ENCODE measurements at places on chromosomes 3 and 15. TPM values are rescaled to one million over a fixed set of nuclear protein-coding genes. Genes with fewer than 3 reads are reported as not detected.

- DNase-seq, result no peak
- H3K4me1 ChIP-seq, result no peaks in the 10 kb centered on the region
- no peak overlapping the region for H3K4me3 ChIP-seq
- H3K36me3 ChIP-seq, result no peaks in the 10 kb centered on the region
Observed at GRCh38 chr3:15875016-15875689, 77.4 kb upstream of the ANKRD28 start.

DNA sequence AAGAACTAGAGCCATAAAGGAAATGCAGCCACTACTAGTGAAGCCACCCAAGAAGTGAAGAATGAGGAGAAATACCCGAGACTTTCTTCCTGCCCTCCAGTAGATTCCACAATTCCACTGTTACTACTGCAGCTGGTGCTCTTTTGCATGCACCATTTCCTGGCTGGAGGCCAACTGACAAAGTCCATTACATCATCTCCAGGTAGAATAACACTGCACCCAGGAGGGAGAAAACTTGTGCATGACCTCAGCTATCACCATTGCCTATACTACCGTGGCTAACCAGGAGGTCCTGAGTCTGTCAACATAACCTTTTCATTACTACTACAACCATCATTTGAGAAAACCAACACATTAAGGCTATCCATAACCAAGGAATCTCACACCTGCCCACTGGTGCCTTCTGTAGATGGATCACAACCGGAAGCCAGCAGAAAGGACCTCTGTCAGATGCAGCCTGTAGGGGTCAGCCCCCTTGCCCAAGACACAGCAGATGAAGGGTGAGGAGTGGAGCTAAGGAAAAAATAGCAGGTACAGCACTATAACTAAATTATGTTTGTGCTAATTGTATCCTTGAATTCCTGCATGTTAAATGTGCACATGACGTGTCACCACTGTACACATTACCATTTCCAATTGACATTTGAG is 200.8 kb upstream of the C2CD4B start:
- no peak overlapping the region for H3K4me3 ChIP-seq
- no peaks in the 10 kb centered on the region for H3K4me1 ChIP-seq
- no peak overlapping the region for H3K27ac ChIP-seq
- H3K36me3 ChIP-seq, result no peaks in the 10 kb centered on the region
- H3K27me3 ChIP-seq, result peaks cover 10% of the 10 kb centered on the region

DNA sequence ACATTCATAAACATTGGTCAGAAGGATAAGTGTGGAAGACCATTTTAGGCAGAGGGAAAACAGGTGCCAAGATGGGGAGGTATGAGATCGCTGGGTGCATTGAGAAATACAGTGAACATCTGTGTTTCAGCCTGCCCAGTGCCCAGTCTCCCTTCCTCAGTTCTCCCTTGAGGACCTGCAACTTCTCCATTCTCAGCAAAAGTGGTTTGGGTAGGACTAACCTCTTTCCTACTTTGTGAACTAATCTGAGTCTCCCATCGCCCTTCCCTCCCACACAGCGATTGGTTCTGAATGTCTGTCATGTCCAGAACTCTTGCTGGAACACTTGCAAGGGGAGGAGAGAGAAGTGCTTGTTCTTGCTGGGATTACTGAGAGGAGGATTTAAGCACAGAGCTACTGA is 10.9 kb upstream of the CCNL1 start:
- peaks cover 12% of the 10 kb centered on the region for H3K4me1 ChIP-seq
- H3K36me3 ChIP-seq, result no peaks in the 10 kb centered on the region
- H3K27ac ChIP-seq, result no peak overlapping the region
- no peaks in the 10 kb centered on the region for H3K27me3 ChIP-seq
- no peak for DNase-seq

DNA sequence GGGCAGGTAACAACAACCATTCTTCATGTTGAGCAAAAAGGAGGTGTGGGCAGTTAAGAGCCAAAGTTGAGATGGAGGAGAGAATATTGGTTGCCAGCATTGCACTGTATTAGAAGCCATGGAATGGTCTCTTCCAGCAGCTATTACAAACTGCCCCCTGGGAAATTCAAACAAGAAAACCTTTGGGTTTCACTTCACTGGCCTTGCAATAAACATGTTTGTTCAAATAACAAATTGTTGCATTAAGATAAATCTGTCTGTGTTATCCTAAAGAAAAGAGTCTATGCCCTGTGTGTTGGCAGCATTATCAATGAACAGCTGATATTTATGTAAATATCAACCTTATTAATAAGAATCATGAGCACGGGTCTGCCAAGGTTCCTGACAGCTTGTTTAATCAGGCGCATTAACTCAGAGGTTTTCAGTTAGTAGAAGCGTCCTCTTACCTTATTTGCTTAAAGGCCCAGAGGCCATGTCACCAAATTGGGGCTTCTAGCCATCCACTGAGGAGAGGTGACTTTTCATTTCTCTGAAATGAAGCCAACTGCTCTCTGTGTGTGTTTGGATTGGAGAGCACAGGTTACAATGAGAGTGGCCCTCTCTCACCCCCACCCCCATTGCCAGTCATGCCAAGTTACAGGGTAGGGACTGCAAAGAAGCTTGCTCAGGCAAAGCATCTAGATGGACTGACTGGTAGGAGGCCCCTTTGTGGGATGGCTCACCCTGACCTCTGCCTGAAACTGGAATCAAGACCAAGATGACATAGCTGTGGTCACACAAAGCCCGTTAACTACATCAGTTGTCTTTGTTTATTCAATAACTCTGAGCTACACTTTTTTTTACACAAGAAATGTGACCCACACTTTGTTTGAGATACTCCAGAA is 10.5 kb downstream of the FILIP1L start:
- no peaks in the 10 kb centered on the region for H3K36me3 ChIP-seq
- H3K4me3 ChIP-seq, result no peak overlapping the region
- DNase-seq, result no peak
- H3K27me3 ChIP-seq, result no peaks in the 10 kb centered on the region
- no peak overlapping the region for H3K27ac ChIP-seq

DNA sequence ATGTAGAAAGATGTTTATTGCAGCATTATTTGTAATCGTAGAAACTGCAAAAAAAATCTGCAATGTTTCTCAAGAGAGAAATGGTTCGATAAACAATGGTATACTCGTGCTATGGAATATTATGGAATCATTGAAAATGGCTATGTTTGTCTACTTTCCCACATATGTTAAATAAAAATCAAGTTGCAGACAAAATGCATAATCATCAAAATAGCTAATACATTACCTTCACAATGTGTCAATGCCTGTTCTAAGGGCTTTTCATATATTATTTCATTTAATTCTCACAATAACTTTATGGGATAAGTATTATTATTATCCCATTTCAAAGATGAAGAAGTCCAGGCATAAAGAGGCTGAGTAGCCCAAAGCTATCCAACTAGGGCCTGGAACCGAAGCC is 2.2 kb upstream of the EIF2B5 start:
- H3K27me3 ChIP-seq, result no peaks in the 10 kb centered on the region
- H3K4me1 ChIP-seq, result peaks cover 29% of the 10 kb centered on the region
- peaks cover 6% of the 10 kb centered on the region for H3K36me3 ChIP-seq
- DNase-seq, result no peak

- no peak overlapping the region for H3K27ac ChIP-seq
- H3K36me3 ChIP-seq, result no peaks in the 10 kb centered on the region
- H3K4me3 ChIP-seq, result no peak overlapping the region
- no peaks in the 10 kb centered on the region for H3K4me1 ChIP-seq
Observed at GRCh38 chr15:45089712-45090373, 24.1 kb downstream of the DUOX2 start.

GRCh38 chr15:27328608-27329007 is 357.6 kb downstream of the GABRG3 start:
- H3K27me3 ChIP-seq, result no peaks in the 10 kb centered on the region
- no peak overlapping the region for H3K27ac ChIP-seq
- no peak for DNase-seq
- H3K4me1 ChIP-seq, result no peaks in the 10 kb centered on the region
- no peaks in the 10 kb centered on the region for H3K36me3 ChIP-seq

DNA sequence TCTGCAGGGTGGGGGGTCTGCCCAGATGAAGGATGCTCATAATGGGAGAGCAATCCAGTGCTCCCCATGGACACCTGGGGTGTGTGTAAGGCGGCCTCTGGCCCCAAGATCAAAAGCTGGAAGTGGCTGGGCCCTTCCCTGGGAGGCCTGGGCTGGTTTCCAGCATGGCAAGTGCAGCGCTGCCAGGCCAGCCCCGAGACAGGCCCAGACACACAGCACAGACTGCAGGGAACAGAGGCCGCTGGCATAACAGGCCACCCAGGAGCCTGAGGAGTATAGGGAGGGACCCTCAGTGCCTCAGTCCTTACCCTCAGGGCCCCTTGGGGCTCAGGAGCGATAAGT is 10.0 kb downstream of the ITPKA start:
- H3K36me3 ChIP-seq, result no peaks in the 10 kb centered on the region
- H3K4me1 ChIP-seq, result peaks cover 30% of the 10 kb centered on the region
- no peak overlapping the region for H3K4me3 ChIP-seq
- DNase-seq, result no peak

GRCh38 chr3:58963928-58964503 is 85.8 kb downstream of the CFAP20DC start:
- H3K36me3 ChIP-seq, result no peaks in the 10 kb centered on the region
- no peaks in the 10 kb centered on the region for H3K4me1 ChIP-seq
- DNase-seq, result no peak
- no peak overlapping the region for H3K4me3 ChIP-seq
- no peak overlapping the region for H3K27ac ChIP-seq
- no peaks in the 10 kb centered on the region for H3K27me3 ChIP-seq

- no peak overlapping the region for H3K4me3 ChIP-seq
- no peak overlapping the region for H3K27ac ChIP-seq
- H3K27me3 ChIP-seq, result no peaks in the 10 kb centered on the region
- H3K4me1 ChIP-seq, result no peaks in the 10 kb centered on the region
- DNase-seq, result no peak
Observed at GRCh38 chr3:99952306-99952705, 134.6 kb downstream of the CMSS1 start.

- H3K4me3 ChIP-seq, result no peak overlapping the region
- no peaks in the 10 kb centered on the region for H3K36me3 ChIP-seq
- peaks cover 3% of the 10 kb centered on the region for H3K27me3 ChIP-seq
- no peak for DNase-seq
Observed at GRCh38 chr3:140736863-140737460, 59.1 kb downstream of the TRIM42 start.

GRCh38 chr15:79071901-79072300 is 18.7 kb downstream of the RASGRF1 start:
- H3K27me3 ChIP-seq, result peaks cover 2% of the 10 kb centered on the region
- no peak overlapping the region for H3K4me3 ChIP-seq
- H3K27ac ChIP-seq, result no peak overlapping the region

DNA sequence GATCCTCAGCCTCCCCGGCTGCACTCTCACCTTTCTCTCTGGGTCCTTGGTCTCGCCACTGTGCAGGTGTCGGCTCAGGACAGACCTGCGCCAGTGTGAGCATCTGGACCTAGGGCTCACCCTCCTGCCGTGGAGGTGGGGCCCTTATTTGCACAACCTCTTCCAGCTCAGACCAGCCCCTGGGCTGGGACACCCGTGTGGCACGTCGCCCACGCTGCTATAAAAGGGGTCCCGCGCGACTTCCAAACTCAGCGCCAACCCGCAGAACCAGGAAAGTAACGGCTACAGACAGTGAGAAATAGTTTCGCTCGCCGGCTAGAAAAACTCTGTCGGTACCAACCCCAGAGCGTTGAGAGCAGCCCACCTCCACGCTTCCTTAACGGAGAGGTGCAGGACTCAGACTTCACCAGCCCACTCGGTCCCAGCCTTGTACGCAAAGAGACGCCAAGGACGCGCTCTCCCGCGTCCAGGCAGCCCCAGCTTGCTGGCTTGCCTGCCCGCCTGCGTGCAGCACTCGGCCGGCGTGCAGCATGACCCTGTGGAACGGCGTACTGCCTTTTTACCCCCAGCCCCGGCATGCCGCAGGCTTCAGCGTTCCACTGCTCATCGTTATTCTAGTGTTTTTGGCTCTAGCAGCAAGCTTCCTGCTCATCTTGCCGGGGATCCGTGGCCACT is at the start of the genes DUOX2 and DUOXA2:
Gene DUOX2, minus strand, starts transcription at position 97 of the 675 bp plus-strand sequence. CDS start 761 bp downstream, outside the sequence.
Gene DUOXA2, plus strand, starts transcription at position 251 of the 675 bp plus-strand sequence. Its CDS starts 280 bp downstream, at position 531.
- no peak within 1 kb of the TSS for H3K4me3 ChIP-seq
- H3K27me3 ChIP-seq, result peaks cover 79% of the 10 kb centered on the region
- H3K27ac ChIP-seq, result no peak within 1 kb of the TSS
- H3K36me3 ChIP-seq, result no peaks in the 10 kb centered on the region

DNA sequence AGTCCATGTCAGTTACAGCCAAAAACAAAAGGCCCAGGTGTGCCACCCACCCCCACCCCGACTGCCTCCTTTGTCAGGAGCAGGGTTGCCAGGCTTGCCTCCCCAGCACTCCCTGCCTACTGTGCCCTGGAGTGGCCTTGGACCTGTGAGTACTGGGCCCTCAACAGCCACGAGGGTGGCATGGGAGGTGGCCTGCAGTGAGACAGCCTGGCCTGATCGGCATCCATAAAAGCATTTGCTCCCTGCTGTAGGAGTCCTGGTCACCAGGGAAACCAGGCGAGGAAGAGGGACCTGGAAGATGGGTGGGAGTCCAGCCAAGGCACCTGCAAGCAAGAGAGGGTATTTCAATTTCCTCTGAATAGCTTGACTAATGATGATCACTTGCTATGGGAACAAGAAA is 56.4 kb upstream of the KCNMB2 start:
- no peak overlapping the region for H3K4me3 ChIP-seq
- no peaks in the 10 kb centered on the region for H3K4me1 ChIP-seq
- no peak overlapping the region for H3K27ac ChIP-seq

DNA sequence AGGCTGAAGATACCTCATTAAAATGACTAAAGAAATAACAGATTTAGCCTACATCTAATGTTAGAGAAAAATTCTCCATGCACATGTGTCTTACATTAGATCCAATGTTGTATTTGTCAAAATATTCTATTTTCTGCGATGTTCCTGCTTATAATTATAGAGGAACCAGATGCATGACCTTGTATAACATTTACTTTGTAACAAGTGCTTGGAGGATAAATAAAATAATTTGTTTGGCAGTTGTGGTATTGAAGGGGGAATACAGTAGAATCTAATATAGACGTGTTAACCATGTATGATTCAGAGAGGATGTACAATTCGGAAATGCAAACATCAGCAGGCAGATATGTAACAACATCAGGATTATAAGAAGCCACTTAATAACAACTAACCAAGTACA is 922.2 kb downstream of the TUSC7 start:
- no peak overlapping the region for H3K4me3 ChIP-seq
- DNase-seq, result no peak
- H3K36me3 ChIP-seq, result no peaks in the 10 kb centered on the region
- H3K27me3 ChIP-seq, result no peaks in the 10 kb centered on the region
- no peak overlapping the region for H3K27ac ChIP-seq

ARHGEF26 gene
- 0.08 TPM for total RNA-seq

SAMD7 gene
- not detected for total RNA-seq

KCNAB1 gene
- total RNA-seq, result 0.14 TPM

CCR9 gene
- total RNA-seq, result 7.4 TPM

KCNMB3 gene
- total RNA-seq, result 0.70 TPM

HYKK gene
- 2.3 TPM for total RNA-seq

GOLIM4 gene
- 0.28 TPM for total RNA-seq

PDE12 gene
- total RNA-seq, result 40.9 TPM

EPHB1 gene
- 0.49 TPM for total RNA-seq

IRAK2 gene
- 1.6 TPM for total RNA-seq

OR5H1 gene
- not detected for total RNA-seq
